ENCODE measurements at places on chromosomes 11 and 22.

DNA sequence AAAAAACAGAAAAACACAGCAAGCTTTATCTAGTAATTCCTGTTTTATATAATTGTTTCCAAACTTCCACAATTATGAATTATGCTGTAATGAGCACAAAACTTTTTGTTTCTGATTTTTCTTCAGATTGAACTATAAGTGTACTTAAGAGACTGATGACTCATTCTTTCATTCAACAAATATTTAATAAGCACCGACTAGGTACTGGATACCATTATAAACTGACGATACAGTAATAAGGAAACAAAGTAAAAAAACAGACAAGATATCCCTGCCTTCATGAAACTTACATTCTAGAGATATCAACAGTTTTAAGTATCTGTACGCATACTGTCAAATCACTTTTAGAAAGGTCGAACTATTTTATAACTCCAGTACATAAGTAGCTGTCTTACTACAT, 78.6 kb downstream of the ME3 start:
- no peak for DNase-seq

DNA sequence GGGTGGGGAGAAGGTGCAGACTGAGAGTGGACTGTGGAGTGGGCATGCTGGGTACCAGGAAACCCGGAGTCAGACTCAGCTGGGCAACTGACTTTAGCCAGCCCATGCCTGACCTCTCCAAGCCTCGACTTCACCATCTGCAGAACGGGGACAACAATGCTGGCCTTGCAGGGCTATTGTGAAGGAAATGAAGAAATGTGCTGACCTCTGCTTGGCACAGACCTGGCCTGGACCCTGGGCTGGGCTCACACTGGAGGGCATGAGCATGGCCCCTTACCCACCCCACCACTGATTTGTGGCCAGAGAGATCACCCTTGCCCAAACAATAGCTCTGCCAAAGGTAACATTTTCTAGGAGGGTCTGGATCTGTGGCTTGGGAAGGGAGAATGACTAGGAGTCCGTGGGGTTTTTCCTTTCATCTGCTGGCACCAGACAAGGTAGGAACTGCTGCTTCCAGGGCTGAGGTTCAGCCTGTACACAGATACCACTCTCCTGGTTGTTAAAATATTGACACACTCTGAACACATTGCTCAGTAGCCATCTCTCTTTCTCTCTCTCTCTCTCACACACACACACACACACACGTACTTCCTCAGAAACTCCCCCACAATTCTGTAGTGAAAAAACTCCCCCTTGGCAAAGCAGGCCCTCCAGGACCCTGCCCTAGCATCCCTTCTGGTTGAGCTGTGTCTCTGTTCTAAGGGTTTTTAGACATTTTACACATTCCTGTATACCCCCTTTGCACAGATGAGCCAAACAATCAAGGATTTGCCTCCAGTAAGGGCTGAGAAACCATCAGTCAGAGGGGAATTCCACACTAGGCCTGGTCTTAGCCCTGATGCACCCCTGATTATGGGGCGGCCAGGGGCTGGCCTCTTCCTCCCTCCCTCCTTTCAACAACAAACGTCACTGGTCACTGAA, 1.0 kb downstream of the MOGAT2 start:
- DNase-seq: no peak

DNA sequence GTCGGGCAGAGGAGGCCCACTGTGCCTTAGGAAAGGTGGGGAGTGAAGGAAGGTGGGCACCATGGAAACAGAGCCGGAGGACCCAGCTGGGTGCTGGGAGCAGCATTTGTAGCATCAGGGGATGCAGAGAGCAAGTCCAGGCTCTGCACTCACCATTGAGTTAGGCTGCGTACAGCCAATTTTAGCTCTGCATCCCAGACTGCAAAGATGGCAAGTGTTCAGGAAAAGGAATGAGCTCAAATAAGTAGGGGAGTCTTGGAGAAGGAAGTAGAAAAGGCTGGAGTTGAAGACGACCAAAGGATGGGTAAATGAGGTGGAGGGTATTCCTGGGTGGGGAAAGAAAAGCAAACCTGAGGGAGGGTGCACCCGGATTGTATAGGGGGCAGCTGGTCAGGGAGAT, 31.6 kb upstream of the ETS1 start:
- DNase-seq: no peak

DNA sequence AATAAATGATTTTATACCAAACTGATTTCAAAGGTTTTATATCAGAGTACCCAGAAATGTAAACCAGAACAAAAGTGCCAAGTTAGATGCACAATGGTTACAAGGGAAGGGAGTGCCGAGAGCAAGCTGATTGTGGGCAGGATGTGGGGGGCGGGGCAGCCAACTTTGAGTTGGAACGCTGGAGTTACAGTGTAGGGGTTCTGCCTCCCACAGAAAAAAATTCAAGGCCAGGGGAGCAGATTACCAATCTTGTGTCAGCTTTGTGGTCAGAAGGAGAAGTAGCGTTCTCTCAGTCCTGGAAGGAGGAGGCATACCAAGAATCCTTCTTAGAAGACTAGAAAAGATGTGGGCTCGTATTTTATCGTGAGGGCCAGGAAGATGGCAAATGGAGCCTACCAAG, 15.9 kb upstream of the POU2AF2 start:
- no peak for DNase-seq

GRCh38 chr11:70043482-70043881, 34.6 kb upstream of the ANO1 start:
- DNase-seq: no peak

GRCh38 chr11:111189466-111189865, 56.1 kb upstream of the POU2AF2 start:
- DNase-seq: peak; percentile 25

- DNase-seq: no peak
Measured at GRCh38 chr11:114275280-114275679, 20.9 kb upstream of the NNMT start.

- DNase-seq: no peak
Measured at GRCh38 chr11:134515081-134515960, 103.3 kb upstream of the B3GAT1 start.

DNA sequence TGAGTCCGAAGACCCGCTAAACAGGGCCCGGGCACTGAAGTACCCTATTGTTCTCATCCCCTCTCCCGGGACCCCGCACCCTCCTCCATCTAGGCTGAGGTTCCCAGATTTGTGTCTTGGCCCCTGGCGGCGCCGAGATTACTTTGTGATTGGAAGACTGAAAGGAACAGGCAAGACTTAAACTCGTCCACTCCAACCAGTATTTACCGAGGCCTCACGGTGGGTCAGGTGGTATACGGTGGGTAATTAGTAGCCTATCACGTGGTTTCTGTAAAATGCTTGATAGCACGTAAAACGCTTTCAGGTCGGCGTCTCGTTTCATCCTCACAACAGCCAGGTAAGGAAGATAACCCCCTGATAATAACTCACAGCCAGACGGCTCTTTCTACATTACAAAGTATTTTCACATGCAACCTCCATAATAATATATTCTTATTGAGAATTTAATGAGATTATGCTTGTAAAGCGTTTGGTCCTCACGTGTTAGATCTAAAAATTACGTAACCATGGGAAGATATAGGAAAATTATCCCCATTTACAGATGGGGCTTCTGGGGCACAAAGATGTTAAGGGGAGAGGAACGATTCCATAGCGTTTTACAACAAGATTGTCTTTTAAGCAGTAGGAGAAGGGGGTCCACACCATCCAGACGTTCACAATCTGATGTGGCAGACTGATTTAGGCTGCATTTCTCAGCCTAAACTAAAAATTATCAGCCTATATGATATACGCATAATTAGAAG, 642 bp upstream of the PIK3C2A start:
- DNase-seq: peak; percentile 78

- DNase-seq: no peak
Measured at GRCh38 chr11:28763151-28763550, 655.0 kb downstream of the METTL15 start.

GRCh38 chr11:76203937-76204336, 2.4 kb downstream of the WNT11 start:
- no peak for DNase-seq

GRCh38 chr11:125956391-125957134, 10.7 kb downstream of the VSIG10L2 start:
- no peak for DNase-seq

GRCh38 chr11:2804189-2804588, 81.4 kb downstream of the CDKN1C start:
- DNase-seq: no peak

DNA sequence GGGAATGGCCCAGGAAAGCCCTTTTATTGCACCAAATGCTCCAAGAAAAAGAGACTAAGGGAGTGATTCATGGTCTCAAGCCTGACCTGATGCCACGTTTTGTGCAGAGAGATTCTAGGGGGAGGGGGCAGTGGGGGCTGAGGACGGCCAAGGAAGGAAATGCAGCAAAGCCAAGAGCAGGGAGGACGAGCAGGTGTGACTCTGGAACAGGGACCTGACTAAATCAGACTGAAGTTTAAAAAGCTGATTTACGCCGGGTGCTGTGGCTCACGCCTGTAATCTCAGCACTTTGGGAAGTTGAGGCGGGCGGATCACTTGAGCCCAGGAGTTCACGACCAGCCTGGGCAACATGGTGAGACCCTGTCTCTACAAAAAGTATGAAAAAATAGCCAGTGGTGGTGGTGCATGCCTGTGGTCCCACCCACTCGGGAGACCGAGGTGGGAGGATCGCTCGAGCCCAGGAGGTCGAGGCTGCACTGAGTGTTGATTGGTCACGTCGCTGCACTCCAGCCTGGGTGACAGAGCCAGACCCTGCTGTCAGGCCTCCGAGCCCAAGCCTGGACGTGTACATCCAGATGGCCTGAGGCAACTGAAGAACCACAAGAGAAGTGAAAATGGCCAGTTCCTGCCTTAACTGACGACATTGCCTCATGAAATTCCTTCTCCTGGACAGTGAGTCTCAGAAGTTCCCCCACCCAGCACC, 10.8 kb upstream of the IFITM3 start:
- no peak for DNase-seq

DNA sequence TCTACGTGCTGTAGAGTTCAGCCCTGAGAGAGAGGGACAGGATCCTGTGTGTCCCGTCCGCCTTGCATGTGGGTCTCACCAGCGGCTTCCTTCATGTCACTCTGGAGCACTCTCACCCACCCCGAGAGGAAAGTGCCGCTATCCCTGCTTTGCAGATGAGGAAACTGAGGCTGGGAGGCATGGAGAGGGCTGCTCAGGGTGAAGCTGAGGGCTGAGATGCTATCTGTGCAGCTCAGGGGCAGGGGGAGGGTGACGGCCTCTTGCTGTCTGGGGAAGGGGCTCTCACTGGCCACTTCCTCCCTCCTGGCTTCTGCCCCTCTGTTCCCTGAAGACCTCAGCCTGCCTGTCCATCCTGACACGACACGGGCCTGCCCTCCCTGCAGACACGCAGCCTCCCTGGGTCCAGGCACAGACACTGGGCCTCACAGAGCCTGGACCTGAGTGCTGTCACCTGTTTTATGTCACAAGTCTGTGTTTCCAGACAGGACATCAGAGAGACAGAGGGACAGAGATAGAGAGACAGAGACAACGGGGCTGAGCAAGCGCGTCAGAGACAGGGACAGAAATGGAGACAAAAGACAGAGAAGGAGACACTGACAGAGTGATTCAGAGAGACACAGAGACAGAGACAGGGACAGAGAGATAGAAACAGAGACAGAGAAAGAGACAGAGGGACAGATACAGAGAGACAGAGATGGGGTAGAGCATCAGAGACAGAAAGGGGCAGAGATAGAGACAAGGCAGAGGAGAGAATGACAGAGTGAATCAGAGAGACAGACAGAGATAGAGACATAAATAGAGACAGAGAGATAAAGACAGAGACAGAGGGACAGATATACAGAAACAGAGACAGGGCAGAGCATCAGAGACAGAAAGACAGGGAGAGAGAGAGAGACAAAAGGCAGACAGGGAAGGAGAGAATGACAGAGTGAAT, 53.1 kb downstream of the MCM5 start:
- DNase-seq: no peak

DNA sequence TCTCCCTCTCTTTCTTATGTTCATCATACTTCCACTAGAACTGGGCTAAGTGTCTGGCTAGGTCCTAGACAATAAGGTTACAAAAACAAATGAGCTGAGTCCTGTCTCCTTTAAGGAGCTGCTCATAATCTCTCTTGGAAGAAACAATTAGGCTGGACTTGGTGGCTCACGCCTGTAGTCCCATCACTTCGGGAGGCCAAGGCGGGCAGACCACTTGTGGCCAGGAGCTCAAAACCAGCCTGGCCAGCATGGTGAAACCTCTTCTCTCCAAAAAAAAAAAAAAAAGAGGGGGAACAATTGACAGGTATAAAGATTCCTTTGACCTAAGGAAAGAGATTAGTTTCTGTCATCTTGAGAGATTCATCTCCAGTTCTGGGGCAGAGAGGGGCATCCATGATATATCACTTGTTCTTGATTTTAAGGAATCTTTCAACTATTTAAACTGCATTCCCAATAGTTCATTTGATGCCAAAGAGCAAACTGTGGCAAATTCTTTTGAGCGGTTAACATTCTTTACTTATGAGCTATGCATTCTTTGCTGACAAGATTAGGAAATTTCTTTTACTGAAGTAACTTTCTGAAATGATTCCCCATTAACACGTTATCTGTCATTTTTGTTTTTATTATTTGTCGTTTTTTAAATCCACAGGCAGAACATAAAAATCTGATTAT, 125.5 kb downstream of the C11orf87 start:
- DNase-seq: peak; percentile 81

- DNase-seq: no peak
Measured at GRCh38 chr11:70068950-70069349, 9.2 kb upstream of the ANO1 start.

GRCh38 chr11:86728562-86728961, 56.1 kb upstream of the ME3 start:
- no peak for DNase-seq

- no peak for DNase-seq
Measured at GRCh38 chr22:47474464-47474863, 712.0 kb downstream of the TBC1D22A start.

- DNase-seq: no peak
Measured at GRCh38 chr11:86625981-86626380, 46.4 kb downstream of the ME3 start.

DNA sequence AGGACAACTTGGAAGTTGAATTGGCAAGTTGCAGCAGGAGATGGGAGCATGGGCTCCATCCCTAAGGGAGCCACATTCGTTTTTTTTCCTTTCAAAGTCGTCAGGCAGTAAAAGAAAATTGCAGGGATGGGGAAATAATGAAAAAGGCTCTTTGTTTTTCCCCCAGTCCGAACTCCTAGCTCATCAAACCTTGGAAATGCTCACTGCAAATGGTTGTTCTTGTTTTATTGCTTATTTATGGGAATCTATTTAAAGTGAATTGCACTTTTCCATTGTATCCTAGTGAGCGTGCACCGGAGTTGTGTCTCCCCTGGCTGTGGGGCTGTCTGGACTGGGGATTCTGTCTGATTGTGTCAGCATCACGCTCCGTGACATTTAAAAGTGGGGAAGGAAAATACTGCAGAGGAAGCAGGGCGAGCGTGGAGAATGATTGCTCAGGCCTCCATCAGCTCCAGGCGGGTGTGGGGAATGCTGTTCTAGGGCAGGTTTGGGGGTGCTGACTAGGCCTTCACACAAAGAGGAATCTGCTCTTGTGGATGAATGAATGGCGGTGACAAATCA, 306.4 kb downstream of the KIRREL3 start:
- DNase-seq: no peak
